ENCODE measurements at places on chromosomes 13 and 19.

DNA sequence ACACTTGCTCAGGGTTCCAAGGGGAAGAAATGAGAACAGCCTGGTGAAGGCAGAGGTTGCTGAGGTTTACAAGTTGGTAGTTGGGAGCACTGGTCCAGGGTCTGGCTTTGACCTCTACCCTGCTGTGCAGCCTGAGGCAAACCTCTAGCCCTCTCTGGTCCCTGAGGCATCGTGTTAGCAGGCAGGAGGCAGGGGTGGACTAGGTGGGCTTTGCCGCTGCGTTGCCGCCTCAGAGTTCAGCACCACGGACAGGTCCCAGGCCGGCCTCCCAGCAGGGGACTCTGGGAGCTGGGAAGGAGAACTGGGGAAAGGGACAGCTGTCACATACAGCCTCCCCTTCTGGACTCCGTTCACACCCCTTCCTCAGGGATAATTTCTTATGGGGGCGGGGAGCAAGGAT, 3.1 kb downstream of the NCAN start:
- DNase-seq, result no peak

- DNase-seq, result no peak
These were observed 8.0 kb downstream of the RNASEH2B start for GRCh38 chr13:50917572-50917971.

- no peak for DNase-seq
These were observed at the start of gene TMEM238 for GRCh38 chr19:55384131-55384919. Gene TMEM238 (minus strand): TSS chr19:55384292. CDS start chr19:55384259, 33 bp downstream.

GRCh38 chr13:111027458-111028439, 87.4 kb upstream of the ARHGEF7 start:
- no peak for DNase-seq

DNA sequence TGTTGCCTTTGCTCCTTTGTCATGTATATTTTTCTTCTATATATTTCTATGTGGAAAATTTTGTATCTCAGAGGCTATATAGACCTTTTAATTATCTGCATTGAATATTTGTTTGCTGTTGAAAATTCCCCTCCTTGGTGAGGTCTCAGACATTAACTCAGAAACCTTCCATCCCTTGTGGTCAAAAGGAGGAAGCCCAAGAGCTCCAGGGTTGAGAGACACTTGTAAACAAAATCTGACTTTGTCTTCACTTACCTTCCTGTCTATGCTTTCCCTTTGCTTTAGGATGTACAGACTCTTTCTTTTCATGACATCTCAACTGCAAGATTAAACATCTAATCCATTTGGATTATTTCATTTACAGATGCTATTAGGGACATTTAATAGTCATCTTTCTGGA, 157.5 kb downstream of the PCDH20 start:
- DNase-seq, result no peak

GRCh38 chr19:46913852-46914430, 53.1 kb downstream of the ARHGAP35 start:
- DNase-seq, result no peak

DNA sequence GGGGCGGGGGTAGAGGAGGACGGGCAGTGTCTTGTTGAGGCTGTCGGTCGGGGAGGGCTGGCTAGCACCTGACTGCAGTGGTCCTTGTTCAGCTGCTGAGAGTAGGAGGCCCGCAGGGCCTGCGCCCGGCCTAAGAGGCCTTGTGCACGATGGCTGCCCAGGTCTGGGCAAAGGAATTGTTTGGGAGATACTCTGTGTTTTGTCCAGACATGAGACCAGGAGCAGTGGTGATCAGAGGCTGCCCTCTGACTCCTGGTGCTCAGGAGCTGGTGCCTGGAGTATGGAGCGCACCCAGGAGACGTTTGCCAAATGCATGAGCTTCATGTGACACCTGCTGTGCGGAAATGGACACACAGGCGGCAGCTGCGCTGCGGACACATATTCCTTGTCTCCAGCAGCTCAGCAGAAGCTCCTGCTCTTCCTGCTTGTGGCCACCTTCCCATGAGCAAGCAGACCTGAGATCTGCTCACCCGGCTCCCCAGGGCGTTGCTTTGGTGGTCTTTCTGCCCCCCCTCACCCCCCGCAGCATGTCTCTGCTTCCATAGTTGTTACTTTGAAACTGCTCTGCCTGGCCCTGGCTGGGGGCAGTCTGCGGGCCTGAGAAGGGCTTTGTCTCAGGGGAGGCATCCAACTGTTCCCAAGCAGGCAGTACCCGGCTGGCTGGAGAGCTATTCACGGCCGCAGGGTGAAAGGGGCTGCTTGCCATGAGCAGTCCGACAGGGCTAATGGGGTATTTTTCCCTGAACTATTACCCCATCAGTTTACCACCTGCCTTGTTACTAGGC, 163.9 kb downstream of the TEX29 start:
- DNase-seq, result no peak

- DNase-seq, result no peak
These were observed 79.2 kb downstream of the LRCH1 start for GRCh38 chr13:46632176-46632575.

GRCh38 chr19:5547881-5548280, 19.9 kb downstream of the TINCR start:
- no peak for DNase-seq

- no peak for DNase-seq
These were observed 3.6 kb downstream of the DACH1 start for GRCh38 chr13:71863254-71863865.

- DNase-seq, result no peak
These were observed 8.3 kb downstream of the FAM98C start for GRCh38 chr19:38411041-38411712.

DNA sequence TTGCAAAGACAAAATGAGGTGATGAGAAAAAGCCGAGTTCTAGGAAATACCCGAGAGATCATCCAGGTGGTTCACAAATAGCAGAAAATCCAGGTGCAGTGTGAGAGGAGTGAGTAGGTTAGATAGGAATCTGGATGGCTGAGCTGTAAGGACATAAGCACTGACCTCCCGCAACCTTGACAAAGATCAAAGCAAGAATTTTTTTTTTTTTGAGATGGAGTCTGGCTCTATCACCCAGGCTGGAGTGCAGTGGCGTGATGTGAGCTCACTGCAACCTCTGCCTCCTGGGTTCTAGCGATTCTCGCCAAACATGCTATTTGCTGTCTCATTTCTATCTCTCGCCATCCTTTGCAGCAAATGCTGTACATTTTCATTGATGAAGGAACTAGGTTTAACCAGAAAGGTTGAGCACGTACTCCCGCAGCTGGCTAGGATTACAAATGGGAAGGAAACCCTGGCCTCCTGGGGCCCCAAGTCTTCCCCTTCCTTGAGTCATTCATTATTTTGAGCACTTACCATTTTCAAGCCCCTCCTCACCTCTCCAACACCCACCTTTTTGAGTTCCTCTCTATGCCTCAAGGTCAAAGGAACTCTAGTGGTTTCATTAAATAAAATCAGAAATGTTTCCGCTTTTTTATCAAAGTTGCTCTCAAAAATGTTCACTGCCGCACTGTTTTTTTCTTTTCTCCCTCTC, 38.8 kb downstream of the NLRP12 start:
- DNase-seq, result no peak

DNA sequence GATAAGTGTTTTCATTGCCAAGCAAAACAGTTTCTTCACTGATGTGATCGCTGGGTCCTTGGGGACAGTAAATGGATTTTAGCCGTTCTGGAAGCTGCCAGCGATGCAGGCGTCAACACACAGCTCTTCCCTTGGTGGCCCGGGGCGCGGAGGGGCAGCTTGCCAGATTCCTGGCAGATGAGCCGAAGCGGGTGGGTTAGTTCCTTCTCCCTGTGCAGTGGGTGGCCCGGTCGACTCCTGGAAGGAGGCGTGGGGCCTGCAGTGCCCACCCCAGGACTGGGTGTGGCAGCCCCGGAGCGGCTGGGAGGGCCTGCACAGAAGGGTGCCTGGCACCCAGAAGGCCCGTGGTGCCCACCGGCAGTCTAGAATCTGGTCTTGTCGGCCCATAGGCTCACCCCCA, 69.0 kb downstream of the KDM4B start:
- no peak for DNase-seq

DNA sequence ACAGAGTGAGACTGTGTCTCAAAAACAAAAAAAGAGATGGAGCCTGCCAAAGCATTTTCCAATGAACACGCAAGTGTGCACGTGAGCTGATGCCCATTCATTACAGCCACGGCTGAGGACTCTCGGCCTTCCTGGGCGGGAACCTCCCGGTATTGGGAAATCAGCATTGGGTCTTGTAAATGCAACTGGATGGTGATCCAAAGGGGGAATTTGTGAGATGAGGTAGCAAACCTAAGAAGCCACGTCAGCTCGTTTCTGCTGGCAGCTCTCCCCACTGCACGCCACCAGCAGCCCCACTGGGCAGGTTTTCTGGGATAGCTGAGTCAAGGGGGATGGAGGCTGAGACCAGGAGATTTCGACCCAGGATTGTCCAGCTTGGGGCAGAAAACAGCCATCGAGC, 11.5 kb downstream of the C13orf46 start:
- no peak for DNase-seq

- DNase-seq, result no peak
These were observed 13.2 kb downstream of the JAK3 start for GRCh38 chr19:17834350-17835181.

DNA sequence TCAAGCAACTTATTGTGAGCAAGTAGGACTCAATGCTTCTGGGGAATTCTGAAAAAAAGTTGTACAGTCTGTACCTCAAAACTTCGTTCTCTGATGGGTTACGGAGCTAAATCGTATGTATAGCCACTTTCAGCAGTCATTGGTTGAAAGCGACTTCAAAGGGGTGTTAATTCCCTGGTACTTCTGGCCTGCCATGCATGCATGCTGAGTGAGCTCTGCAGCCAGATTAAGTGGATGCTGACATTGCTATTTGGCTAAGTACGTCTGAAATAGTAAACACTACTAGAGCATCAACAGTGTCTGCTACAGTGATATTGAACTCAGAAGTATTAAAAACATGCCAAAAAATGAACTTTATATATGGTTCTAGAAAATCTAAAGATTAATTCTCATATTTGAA, 1183.1 kb upstream of the PCDH20 start:
- DNase-seq, result no peak

DNA sequence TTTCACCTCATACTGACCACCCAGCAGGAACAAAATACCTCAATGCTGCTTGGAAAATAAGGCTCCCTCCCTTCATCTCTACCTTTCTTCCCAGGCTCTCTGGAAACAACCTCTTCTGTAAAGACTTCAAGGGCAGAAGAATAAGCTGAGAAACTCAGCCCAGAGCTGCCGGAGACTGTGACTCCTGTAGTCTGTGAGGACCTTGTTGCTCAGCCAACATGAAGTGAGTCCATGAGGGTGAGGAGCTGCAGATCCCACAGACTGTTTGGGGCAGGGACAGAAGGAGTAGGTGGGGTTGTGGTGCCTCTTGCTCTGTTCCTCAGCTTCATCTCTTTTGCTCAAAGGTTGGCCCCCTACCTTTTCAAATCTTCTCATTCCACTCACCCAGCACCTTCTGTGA, 7.8 kb downstream of the LILRA5 start:
- no peak for DNase-seq

DNA sequence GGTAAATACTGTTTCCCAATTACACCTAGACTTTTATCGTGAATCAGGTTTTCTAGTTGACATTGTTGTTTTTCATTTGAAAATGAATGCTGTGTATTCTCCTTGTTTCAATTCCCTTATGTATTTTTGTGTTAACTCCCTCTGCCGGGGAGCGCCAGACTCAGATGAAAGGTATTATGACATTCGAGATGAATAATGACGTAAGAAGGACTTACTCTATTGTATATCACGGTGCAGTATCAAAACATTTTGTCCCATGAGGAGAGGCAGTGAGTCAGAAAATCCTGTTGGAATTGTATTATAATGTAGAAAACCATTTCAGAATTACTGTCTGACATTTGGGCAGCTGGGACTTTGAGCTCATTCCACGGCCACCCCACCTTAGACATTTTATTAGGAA, 61.6 kb downstream of the LRCH1 start:
- no peak for DNase-seq

DNA sequence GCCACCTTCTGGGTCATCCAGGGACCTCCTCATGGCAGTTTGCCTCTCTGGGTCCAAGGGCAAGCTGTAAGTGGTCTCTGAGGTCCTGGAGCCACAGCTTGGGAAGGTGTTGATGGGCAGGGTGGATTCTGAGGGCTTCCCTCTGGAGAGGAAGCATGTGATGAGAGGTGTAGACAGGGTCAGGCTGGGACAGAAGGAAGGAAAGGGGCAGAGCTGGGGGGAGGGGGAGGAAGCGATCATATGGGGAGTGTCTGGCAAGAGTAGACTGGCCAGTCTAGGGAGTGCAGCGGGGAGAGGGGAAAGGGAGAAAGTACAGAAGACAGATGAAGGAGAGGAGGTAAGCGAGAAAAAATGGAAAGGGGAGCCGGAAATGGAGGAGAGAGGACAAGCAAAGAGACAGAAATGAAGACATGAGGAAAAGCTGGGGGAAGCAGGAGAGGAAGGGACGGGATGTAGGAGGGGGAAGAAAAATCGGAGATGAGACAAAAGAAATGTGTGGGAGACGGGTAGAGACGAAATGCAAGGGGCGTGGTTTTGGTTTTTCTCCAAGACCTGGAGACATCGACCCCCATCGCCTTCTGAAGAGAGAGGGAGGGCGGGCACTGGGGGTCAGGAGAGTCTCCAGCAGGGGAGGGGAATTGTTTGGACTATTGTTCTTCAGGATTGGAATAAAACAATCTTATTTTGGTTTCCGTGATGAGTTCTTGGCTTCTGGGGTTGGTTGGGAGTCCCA, 26.6 kb downstream of the ZSWIM9 start:
- DNase-seq, result no peak

GRCh38 chr19:55179606-55180484, at the start of gene SYT5:
Gene SYT5 (minus strand): TSS chr19:55180289. CDS start chr19:55179041, 1,248 bp downstream.
- no peak for DNase-seq

DNA sequence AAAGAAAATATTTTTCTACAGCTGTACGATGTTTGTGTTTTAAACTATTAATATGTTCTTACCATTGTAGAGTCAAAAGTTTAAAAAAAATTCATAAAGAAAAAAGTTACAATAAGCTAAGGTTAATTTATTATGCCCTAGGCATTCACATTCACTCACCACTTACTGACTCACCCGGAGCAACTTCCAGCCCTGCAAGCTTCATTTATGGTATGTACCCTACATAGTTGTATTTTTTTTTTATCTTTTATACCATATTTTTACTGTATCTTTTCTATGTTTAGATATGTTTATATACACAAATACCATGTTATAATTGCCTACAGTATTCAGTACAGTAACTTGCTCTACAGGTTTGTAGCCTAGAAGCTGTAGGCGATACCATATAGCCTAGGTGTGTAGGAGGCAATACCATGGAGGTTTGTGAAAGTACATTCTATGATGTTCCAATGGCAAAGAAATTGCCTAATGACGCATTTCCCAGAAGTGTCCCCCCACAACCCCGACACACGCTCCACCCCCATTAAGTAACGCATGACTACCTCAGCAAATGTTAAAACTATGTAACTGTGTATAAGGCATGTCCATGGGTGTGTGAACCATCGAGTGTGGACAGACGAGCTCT, 60.4 kb downstream of the SLITRK6 start:
- no peak for DNase-seq

GRCh38 chr13:53569453-53569852, 540.8 kb downstream of the OLFM4 start:
- DNase-seq, result no peak
